ENCODE measurements at places on chromosomes 1 and 21.

DNA sequence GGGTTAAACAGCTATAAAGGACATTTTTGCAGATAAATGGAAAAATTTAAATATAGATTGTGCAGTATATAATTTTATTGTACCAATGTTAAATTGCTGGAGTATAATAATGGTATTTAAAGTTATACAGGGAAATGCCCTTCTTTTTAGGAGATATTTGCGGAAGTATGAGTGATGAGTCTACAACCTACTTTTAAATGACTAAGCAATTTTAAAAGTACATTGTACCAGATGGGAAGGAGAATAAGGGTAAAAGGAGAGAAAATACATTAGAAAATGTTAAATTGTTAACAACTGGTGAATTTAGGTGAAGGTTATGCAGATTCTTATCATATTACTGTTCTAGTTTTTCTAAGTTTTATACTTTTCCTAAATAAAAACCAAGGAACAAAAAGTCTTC is 91.8 kb downstream of the ZZZ3 start:
- DNase-seq, result no peak

- no peak for DNase-seq
Observed at GRCh38 chr1:152880316-152880715, 2.2 kb downstream of the SMCP start.

- no peak for DNase-seq
Observed at GRCh38 chr1:200302921-200303290, 106.9 kb downstream of the ZNF281 start.

- no peak for DNase-seq
Observed at GRCh38 chr1:28247612-28248272, 11.6 kb upstream of the SESN2 start.

DNA sequence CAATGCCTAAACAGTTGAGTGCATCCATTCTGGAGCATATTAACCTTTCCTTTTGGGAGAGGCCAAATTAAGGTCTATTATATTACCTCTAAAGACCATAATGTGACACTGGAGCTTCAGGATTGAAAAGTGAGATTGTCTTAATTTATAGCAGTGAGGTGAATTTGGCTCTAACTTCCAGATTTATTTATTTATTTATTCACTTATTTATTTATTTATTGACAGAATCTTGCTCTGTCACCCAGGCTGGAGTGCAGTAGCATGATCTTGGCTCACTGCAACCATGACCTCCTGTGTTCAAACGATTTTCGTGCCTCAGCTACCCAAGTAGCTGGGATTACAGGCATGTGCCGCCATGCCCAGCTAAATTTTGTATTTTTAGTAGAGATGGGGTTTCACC is 19.1 kb downstream of the ZCCHC17 start:
- no peak for DNase-seq

DNA sequence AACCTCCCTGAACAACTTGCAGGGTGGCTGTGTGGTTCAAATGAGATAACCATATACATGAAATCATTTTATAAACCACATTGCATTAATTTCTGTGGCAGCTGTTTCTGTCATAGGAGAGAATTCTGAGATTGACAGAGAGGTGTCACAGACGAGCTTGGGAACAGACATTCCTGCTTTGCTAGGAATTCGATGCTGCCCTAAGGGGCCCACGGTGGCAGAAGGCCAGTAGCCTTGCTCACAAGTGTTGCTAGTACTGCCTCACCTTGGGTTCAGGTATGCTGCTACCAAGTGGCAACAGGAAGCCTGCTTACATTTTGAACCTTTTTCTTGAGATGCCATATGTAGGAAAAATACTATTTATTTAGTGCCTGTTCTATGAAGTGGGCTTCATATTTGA is 13.4 kb downstream of the KCNA10 start:
- no peak for DNase-seq

GRCh38 chr1:41427916-41428737 is 56.4 kb downstream of the EDN2 start:
- DNase-seq, result no peak

DNA sequence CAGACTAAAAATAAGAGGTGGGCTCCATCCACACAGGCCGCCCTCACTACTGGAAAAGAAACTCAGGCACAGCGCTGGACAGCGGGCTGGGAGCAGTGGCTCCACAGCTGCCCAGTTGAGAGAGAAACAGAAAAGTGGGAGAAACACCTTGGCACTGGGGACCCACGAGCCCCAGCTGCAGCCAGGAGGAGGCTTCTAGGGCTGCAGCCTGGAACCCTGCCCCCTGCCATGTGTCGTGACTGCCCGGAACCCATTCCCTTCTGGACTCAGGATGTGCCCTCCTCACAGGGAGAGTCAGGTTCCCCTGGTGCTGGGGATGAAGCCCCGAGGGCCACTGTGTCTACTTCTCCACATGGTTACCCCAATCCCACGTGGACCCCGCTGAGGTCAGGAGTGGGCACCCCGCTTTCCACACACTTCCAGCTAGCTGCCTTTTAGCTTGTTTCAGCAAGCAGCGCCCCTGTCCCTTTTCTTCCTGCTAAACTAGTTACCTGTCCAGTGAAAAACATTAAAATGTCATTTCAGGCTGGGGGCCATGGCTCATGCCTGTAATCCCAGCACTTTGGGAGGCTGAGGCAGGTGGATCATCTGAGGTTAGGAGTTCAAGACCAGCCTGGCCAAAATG is 35.9 kb downstream of the PARP1 start:
- DNase-seq, result no peak

DNA sequence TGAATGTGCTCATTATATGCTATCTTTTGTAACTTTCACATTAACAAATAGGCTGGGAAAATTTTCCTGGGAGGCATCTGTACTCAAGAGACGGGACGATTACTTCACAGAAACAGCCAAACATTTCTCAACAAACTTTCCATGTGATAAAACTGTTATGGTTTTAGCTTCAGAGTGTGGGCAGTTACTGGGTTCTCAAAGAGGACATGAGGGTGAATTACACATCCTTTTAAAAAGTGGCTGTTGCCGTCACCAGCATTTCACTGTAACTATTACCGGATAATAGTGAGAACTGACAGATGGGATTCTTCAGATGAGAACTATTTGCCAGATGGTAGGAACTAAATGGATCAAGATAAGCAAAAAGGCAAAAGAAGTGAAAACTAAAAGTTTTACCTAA is 109.1 kb downstream of the APP start:
- DNase-seq, result no peak

- no peak for DNase-seq
Observed at GRCh38 chr1:243323491-243323890, 67.7 kb downstream of the SDCCAG8 start.

DNA sequence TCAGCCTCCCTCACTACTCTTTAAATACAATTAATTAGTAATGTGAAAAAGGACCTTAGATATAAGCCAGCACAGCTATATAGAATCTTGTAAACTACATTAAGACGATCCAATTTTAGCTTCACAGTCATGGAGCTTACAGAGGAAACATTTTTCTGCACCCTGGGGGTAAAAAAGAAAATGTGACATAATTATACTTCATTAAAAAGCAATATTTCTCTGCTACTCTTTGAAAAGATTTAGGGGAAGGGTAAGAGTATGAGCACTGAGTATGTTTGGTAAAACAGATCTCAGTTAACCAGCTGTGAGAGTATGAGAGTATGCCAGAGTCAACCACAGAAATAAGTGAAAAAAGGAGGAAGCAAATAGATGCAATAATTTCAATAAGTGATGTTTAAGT is 1415.9 kb downstream of the PLA2G4A start:
- DNase-seq, result no peak

DNA sequence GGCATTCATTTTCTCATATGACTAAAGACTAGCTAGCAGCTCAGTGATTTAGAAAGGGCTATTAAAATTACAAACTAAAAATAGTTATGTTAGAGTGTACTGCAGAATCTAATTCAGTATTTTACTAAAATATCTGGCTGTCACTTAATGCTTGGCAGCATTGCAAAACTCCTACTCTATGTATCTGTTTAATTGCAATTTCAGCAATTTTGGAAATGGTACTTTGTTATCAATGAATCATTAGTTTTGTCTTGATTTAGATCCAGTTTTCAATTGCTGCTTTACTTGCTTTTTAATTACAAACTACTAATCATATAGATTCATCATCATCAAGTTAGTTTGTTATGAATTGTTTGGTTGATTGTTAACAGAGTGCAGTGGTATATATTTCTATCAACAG is 19.2 kb downstream of the C1orf87 start:
- DNase-seq, result no peak

DNA sequence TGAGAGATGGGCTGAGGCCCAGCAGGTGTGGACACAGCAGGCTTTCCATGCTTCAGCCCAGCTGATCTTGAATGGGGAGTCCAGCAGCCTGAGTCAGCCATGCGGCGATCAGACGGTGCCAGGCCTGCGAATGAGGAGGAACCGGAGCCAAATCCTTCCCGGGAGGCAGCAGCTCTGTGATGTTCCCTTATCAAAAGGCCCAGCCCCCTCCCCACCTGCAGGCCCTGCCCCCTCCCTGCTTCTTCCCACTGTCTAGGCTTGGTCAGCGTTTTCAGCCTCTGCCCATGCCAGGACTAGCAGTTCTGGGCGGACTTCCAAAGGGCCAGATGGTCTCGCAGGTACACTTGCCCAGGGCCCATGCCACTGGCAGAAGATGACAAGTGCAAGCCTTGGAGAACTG is 253.8 kb downstream of the KAZN start:
- DNase-seq, result no peak

- DNase-seq, result no peak
Observed at GRCh38 chr1:44323947-44324346, 31.1 kb downstream of the ERI3 start.

GRCh38 chr1:20261095-20261494 is 29.6 kb upstream of the VWA5B1 start:
- no peak for DNase-seq

- DNase-seq, result no peak
Observed at GRCh38 chr1:244180256-244180655, 129.2 kb downstream of the ZBTB18 start.

DNA sequence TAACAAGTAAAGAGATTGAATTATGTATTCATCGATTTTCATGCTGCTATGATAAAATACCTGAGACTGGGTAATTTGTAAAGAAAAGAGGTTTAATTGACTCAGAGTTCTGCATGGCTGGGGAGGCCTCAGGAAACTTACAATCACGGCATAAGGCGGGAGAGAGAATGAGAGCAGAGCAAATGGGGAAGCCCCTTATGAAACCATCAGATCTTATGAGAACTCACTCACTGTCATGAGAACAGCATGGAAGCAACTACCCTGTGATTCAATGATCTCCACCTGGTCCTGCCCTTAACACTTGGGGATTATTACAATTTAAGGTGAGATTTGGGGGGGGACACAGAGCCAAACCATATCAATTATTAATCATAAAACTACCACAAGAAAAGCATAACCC is 3.3 kb upstream of the GBP3 start:
- no peak for DNase-seq

GRCh38 chr21:44494418-44494817 is 39.1 kb downstream of the LRRC3 start:
- DNase-seq, result no peak

DNA sequence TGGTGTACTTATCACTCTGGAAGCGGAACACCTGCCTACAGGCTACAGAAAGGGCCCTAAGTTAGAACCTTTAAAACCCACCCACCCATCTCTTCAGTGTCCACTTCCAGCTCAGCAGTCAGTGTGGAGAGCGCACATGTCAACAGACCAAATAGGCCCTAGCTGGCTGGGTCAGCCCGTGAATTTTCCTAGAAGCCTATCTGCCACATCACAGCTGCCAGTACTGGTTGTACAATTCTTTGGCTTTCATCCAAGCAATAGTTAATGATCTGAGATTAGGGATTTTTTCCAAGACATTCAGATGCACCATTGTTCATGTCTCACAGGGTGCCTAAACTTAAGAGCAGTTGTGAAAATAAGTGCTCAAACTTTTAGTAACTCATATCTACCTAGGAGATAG is 197.1 kb downstream of the KCNK2 start:
- no peak for DNase-seq

DNA sequence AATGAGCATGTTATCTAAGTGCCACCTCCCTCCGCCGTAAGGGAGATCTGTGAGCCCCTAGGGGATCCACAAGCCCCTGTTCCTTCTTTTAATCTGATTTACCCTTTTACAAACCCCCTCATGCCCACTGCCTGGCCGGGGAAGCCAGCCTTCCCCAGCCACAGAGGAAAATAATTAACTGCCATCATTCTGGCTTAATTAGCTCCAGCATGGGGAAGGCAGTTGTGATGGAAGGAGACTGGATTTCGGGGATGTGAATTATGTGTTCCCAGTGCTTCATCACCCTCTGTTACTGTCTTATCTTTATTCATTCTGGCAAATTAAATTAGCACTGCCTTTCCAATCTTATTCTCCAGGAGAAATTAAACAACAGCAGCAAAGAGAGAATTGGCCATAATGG is 135.8 kb downstream of the PTPRU start:
- no peak for DNase-seq

DNA sequence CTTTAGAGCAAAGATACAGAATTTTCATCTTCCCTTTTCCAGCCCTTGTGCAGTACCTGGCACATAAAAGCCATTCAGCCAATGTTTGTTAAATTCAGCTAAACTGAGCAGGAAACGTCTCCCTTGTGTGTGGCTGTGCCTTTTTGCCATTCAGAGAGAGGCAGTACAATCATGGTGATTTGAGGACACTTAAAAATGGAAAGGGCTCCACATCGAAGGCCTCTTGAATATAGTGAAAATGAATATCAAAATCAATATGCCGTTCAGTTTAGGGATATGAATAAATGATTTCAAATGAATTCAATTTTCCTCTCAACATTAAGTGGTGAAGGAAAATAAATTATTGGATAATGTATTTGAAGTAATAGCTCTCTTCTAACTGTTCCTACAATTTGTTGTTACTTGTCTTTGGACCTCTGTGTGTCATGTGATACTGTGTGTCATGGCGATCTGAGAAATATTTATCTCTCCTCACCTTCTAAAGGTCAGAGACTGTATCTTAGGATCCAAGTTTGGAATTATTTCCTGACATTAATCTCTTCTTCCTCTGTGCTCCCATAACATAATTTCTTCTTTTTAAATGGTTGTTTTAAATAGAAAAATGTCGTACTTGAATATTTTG is 355.6 kb upstream of the ST6GALNAC5 start:
- DNase-seq, result no peak

DNA sequence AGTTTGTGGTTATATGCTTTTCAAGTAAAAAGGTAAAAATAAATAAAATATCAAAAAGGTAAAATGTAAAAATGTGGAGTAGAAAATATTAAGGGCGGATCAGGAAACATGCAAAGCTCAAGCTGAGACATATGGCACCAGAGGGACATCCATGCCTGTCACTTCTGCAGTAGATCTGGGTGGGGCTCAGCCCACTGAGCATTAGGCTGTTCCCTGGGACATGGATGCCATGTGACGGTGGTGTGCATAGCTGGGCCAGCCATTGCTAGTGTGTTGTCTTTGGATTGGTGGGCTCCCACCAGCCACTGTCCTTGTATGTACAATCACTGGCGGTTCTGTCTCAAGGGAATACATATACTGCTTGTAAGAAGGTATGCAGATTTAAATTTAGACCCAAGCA is 3.0 kb downstream of the TTC13 start:
- DNase-seq, result no peak
